ENCODE measurements at places on chromosomes 1 and 21.

- no peak for DNase-seq
Measured at GRCh38 chr1:232996143-232996542, 45.7 kb downstream of the NTPCR start.

DNA sequence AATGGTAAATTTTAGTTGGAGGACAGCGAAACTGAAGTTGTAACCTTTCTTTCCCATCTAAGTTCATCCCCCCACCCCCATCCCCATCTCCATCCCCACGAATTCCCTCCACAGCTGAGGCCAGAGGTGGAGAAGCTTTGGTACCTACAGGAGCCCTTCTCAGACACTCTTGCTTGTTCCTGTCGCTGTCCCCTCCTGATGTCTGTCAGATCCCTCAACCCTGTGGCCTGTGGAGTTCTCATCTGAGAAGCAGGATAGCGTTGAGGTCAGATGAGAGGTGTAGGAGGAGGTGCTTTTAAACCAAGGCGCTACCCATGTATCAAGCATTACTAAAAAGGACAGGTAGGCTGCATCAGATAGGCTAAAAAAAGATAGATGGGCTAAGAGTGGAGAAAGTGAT lies 769 bp downstream of the NTPCR start:
- no peak for DNase-seq

DNA sequence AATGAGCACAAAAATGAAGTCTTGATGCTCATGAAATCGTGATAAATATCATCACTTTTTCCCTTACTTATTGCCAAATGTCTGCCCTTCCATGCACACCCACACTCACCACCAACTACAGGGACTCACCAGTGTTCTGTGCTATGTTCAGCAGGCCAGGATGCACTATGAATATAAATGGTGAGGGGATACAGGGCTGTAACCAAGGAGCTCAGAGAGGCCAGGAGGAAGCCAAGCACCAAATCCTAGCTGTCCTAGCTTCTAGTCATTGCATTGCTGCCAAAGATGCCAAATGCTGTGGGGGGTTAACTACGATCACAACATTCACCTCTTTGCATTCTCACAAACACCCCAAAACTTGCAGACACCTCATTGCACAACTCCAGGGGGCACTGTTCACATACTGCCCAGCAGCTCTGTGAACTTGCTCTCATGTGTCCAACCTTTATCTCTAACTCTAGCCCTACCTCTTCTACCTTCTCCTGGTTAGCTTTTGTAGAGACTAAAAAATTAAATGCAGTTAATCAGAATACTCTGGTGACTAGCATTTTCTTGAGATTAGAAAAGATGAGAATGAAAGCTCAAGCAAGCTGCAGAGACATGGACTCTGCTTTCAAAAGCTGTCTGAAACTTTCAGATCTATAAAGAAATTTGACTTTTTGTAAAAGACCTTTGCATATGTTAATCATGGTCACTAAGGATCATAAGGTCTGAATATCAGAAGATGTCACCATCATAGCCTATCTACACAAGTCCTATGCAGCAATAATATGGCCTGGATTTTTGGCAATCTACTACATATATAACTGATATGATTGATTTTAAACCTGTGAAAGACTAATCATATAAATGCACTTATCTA lies 13.9 kb upstream of the KIF14 start:
- DNase-seq = no peak

DNA sequence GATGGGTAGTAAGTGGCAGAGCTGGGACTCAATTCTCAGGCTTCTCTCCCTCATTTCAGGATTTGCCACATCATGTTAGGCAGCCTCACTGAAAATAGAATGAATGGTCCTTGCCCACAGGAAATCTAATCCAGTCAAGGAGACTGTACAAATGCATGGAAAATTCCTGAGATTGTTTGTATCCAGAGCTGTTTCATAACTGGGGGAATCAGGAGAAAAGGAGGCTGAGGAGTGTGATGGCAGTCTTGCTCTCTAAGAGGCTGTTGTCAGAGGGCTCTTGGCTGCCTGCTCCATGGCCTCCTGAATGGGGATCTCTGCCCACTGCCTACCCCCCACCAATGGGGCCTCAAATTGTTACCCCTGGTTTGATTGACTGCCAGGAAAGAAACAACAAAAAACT lies 141.9 kb upstream of the TNR start:
- no peak for DNase-seq

Measured in T-helper 9 cell (primary cell).